Activated T-helper 1 cell treated with Interleukin-2 at 50 U/mL for 16 hours (primary cell): ENCODE measurements at places on chromosomes 11 and 22.

GRCh38 chr11:88059326-88059725, 115.9 kb downstream of the RAB38 start:
- no peak for DNase-seq

DNA sequence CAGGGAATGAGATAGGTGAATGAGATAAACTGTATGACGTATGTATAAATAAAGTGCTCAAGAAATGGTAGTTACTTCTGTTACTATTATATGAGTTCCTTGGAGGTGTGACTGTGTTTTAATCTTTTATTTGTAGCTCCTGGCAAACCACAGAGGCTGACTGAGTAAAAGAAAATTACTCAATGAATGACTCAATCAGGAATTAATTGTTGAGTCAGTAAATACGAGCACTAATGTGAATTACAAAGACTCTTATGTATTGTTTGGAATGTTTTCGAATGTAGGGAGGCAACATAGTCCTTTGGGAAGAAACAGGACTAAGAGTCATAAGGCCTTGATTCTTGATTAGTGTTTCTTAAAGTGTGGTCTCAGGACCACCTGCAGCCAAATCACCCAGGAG, 51.1 kb upstream of the BLID start:
- DNase-seq, result no peak

DNA sequence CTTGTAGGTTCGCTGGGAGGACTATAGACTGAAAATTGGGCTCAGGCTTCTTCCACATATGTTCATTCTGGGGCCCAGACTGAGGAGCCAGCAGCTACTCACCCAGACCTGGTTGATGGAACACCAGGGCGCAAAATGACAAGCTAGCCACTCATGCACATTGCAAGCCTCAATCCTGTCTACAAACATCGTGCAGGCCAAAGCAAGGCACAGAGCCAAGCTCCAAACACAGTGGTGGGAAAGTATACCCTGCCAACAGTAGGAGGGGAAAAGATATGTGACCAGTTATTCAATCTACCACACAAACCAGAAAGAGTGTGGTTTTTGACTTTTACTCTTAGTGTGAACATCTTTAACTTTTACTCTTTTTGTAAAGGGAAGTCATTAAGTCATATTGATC, 660.5 kb downstream of the NTM start:
- no peak for DNase-seq

DNA sequence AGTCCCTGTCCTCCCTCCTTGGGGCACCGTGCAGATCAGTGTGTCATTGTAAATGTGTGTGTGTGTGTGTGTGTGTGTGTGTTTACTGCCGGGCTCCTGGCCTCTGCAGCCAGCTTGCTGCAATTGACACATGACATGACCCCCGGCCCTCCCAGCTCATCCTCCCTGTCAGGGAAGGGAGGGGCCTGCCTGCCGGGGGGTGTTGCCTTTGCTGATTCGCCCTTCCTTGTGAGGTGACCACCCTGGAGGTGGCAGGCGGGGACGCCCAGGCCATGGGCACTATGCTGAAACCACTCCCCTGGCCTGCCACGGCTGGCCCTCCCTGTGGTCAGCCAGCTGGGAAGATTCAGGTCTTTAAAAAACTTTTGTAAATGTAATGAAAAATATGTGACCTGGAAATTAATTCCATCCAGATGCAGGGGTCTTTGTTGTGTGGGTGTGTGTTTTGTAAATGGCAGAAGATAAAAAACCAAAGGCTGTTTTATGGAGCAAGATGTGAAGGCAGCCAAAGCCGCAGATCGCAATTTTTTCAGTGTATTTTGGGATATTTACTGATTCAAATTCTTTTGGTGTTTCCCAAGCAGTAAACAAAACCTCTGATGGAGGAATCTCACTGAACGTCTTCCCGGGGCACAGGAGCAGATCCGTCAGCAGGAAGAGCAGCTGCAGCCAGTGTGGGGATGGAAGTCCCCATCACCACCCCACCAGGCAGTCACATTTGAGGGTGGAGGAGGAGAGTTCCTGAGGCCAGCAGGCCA, 23.2 kb downstream of the SHISAL1 start:
- DNase-seq, result no peak

- DNase-seq, result no peak
Measured at GRCh38 chr22:46045459-46046298, 68.7 kb upstream of the WNT7B start.

GRCh38 chr11:63805844-63806415, 7.3 kb upstream of the SPINDOC start:
- DNase-seq, result no peak

GRCh38 chr11:134975866-134976376, 563.9 kb upstream of the B3GAT1 start:
- no peak for DNase-seq

- no peak for DNase-seq
Measured at GRCh38 chr11:73493956-73494598, 103.8 kb downstream of the FAM168A start.
